Activated CD8-positive, alpha-beta memory T cell treated with anti-CD3 and anti-CD28 coated beads for 24 hours (primary cell): ENCODE measurements at places on chromosomes 5 and 9.
A peak's percentile ranks its signal among the peaks of the same experiment; 100 is the strongest.

DNA sequence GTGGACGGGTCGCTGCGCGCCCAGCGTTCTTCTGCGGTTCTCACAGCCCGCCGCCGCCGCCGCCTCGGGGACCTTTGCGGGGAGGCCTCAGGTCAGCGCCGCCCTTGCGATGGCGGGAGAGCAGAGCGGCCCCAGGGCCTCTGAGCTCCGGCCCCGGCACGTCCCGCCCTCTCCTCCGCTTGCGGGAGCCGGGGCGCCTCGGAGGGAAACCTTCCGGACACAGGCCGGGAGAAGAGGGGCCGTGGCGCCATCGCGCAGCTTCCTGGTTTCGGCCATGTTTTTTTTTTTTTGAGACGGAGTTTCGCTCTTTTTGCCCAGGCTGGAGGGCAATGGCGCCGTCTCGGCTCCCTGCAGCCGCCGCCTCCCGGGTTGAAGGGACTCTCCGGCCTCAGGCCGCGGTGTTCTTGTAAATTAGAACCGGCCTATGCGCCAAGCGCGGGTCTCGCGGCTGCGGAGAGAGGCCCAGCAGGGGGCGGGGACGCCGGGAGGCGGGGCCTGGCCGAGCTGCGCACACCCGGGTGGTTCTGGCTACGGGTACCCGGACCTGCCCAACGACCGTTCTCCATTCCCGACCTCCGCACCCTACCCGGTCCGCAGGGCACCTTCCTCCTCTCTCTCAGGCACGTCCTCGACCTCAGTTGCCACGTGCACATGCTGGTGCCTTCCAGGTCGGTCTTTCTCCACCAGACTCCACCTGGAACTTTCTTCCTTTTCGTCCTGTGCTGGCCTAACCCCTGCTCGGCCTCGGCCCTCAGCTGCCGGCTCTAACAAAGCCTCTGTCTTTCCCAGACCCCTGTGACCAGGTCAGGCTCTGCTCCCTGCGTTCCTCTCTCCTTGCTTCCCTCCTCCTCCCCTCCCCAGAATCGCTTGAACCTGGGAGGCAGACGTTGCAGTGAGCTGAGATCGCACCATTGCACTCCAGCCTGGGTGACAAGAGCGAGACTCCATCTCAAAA lies 28.8 kb upstream of the MGAT1 start:
- peak; percentile 93 for DNase-seq

DNA sequence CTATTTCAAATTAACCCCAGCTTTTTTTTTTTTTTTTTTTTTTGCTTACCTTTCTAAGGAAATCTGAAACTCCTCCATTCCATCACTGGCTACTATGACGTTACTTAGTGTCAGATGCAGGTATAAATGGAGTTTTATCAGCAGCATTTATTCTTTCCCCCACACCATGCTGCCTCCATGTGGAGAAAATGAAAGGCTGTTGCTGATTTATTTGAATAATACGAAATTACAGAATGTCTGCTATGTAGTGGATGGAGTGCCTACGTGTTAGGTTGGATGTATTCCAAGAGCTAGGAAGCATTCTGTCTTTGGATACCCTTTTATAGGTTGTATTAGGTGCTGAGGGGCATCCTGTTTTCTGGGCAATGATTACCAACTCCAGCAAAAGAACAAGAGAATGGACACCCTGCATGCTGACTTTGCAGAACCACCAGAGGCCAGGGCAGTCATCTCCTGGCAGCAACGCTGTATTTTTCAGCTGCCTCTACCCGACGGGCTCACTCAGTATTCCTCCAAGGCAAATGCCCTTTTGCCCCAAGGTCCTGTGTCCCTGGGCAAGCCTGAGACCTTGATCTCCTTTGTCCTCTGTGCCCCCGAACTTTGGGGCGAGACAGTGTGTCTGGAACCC lies 199.5 kb downstream of the ALDH1A1 start:
- no peak for DNase-seq

GRCh38 chr5:156815988-156816599 lies 34.0 kb upstream of the PPP1R2B start:
- DNase-seq = no peak

GRCh38 chr5:108797396-108797795 lies 49.7 kb downstream of the FER start:
- DNase-seq = no peak

DNA sequence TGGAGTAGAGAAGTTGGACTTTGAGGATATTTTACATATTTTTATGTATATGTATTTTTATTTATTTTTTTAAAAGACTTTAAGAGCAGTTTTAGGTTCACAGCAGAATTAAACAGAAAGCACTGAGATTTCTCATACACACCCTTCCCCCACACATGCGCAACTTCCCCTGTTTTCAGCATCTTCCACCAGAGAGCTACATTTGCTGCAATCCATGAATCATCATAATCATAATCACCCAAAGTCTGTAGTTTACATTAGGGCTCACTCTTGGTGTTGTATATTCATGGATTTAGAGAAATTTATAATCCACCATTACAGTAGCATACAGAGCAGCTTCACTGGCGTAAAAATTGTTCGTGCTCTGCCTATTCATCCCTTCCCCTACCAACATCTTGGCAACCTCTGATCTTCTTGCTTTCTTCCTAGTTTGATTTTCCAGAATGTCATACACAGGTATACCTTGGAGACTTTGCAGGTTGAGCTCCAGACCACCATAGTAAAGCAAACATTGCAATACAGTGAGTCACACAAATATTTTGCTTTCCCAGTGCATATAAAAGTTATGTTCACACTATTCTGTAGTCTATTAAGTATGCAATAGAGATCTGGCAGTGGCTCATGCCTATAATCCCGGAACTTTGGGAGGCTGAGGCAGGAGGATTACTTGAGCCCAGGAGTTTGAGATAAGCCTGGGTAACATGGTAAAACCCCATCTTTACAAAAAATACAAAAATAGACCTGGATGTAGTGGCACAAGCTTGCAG lies 9.6 kb upstream of the CCDC171 start:
- no peak for DNase-seq

GRCh38 chr5:158715592-158715991 lies 384.1 kb downstream of the EBF1 start:
- DNase-seq = no peak

- no peak for DNase-seq
Observed at GRCh38 chr5:122192497-122193496, 63.5 kb downstream of the ZNF474 start.

GRCh38 chr9:98406469-98406868 lies 151.0 kb upstream of the TBC1D2 start:
- no peak for DNase-seq

GRCh38 chr5:1135696-1136525 lies 24.0 kb upstream of the SLC12A7 start:
- DNase-seq = no peak

DNA sequence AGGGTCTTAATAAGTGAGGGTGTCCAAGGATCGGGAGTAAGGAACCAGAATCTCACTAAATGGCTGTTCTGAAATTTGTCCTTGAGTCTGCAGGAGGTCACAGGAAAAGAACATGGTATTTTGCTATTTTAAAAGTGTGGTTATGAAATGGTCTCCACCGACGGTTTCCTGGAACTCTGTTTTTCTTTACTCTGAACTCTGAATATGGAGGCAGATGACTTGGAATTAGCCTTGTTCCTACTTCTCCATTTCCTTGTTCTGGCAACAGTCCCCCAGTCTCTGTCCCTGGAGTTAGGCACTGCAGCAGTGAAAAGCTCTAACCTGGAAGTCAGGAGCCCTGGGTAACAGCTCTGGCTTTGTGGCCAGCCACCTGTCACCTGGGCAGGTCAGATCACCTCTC lies 46.6 kb upstream of the C5orf58 start:
- no peak for DNase-seq

DNA sequence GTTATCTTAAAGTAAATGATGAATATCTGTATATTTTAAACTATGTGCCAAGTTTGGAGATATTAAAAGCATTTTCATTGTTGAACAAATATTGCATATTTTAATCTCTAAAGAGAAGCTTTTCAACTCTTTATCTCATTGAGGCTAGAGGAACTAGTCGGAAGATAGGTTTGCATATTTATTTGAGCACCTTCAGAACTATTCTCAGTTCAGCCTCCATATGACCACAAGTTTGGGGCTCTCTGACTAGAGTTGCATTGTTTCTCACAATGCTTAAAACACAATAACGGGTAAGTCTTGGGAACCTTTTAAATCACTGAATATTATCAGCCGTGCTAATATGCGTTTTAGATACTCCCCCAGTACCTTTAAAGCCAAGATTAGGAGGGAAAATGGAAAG lies 47.3 kb upstream of the CTXN3 start:
- DNase-seq = no peak

GRCh38 chr9:110932863-110933262 lies 105.4 kb downstream of the LPAR1 start:
- no peak for DNase-seq

DNA sequence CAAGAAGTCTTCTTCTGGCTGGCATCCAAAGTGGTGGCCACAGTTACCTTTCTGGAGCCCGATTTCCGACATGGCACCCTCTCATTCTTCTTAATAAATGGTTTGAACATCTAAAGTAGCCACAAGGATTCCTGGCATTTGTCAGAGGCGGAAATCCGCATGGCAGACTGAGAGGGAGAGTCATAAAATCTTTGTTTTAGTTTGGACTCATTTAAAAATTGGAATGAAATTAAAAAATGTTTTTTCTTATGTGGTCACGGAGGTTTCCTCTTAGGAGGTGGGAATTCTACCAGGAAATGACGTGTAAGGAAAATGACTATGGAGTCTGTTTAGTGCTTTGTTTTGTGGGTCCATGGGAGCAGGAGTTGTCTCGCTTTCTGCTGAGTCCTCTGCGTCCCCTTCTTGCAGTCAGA lies 133.0 kb upstream of the PTCH1 start:
- no peak for DNase-seq

- no peak for DNase-seq
Observed at GRCh38 chr5:165565911-165566310, 2060.5 kb downstream of the MAT2B start.

GRCh38 chr5:76367623-76368371 lies 35.3 kb upstream of the IQGAP2 start:
- peak; percentile 62 for DNase-seq

GRCh38 chr9:20707708-20708107 lies 23.6 kb downstream of the FOCAD start:
- DNase-seq = no peak

DNA sequence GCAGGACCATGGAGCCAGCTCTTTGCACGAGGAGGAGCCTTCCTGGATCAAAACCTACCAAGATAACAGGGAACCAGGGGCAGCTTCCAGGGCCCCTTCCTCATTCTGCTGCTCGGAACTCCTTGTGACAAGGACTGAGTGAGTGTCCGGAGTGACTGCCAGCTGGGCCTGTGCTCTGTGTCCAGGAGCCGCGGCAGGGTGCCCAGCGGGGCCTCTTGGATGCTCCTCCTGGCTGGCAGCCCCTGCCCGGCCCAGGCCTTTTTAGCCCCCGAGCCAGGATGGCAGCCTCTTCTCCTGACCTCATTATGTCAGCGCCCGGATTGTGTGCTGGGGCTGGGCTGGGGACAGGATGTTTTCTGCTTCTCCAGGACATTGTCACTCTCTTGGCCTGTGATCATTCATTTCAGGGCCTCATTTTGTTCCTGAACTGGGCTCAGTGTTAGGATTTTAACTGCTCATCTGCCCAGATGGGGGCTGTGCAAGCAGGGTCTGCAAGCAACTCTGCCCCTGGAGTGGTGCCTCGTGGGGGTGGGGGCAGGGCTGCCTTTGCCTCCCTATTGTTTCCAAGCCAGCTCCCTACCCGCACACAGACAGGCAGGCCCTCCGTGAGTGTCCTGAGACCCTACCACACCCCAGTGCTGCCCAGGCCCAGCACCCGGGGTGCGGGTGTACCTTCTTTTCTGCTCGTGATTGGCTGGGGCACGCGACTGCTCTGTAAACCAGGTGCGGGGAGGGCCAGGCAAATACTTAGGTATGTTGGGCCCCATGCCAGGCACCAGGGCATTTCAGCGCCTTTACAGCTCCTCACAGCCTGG lies 161.6 kb downstream of the COL23A1 start:
- DNase-seq = peak; percentile 28

GRCh38 chr9:86594724-86595123 lies 240.5 kb upstream of the TUT7 start:
- DNase-seq = no peak

- no peak for DNase-seq
Observed at GRCh38 chr9:96513622-96514021, 63.7 kb downstream of the HABP4 start.

DNA sequence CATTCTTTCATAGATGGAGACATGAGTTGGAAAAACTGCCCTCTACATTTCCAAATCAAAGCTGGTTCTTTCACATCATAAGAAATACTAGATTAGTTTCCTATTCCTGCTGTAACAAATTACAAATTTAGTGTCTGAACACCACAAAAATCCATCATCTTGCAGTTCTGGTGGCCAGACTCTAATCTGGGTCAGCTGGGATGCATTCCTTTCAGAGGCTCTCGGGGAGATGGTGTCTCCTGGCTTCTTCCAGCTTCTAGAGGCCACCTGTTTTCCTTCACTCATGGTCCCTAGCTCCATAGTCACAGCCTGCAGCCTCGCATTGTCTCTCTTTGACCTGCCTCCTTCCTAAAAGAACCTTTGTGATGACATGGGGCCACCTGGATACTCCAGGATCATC lies 65.2 kb downstream of the RETREG1 start:
- no peak for DNase-seq

DNA sequence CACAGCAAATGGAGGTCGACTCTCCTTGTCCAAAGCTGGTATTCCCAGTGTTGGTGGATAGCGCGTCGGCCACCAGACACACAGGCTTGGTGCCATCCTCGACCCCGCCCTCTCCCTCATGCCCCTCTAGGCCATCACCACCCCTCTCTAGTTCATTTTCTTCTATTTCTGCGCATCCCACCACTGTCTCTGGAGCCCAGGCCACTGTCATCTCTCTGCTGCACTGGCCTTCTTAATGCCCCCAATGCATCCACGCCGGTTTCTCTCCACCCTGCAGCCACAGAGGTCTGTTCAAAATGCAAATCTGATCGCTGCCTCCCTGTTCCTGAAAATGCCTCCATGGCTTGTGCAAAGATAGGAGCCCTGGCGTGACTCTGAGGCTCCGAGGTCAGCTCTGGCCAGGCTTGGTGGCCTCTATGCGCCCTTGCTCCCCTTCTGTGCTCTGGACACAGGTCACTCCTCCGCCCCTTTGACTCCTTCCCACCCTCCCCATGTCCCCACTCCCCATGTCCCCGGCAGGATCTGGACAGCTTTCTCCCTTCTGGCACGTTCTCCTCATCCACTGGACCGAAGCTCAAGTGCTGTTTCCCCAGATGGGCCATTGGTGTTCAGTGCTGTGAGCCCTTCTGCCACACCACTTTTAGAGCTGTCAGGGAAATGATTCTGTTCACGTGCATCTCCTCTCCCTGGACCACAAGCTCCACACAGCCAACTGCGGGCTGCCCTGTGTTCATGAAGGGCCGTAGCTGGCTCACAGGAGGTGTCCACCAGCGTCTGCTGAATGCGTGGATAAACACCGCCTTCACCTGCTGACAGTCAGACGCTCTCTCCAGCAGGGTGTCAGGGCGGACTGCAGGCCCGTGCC lies 59.5 kb upstream of the RNF130 start:
- peak; percentile 47 for DNase-seq

- no peak for DNase-seq
Observed at GRCh38 chr5:120615967-120616645, 152.0 kb downstream of the PRR16 start.
